ENCODE measurements at places on chromosomes 1 and 21. TPM values are rescaled to one million over a fixed set of nuclear protein-coding genes. Genes with fewer than 3 reads are reported as not detected.

DNA sequence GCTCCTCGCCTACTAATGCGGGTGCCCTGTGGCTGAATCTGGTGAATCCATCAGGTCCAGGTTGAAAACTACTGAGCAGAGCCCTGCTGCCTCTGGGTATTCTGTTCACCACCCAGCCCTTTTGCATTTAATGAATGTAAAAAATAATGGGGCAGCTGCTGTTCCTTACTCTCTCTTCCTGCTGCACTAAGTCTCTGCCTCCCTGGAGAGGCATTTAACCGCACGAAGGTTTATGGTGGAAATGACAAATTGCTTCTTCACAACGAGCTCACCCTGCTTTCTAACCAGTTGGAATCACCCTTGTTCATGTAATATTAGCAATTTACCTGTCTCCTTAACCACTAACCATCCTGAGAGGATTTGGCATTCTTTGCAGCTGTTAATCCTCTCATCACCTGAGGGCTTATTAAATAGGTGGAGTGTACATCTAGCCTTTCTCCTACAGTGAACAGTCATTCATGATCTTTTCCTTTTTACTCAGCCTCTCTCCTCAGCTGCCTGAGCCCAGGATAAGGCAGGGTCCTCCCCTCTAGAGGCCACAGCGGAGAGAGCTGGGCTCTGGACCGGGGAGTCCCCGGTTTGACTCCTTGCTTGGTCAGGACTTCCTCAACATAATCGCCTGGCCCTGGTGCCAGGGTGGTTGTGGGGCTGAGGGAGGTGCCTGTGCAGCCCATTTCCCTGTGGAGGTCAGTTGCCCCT is 97.6 kb downstream of the NOS1AP start:
- no peak for DNase-seq

DNA sequence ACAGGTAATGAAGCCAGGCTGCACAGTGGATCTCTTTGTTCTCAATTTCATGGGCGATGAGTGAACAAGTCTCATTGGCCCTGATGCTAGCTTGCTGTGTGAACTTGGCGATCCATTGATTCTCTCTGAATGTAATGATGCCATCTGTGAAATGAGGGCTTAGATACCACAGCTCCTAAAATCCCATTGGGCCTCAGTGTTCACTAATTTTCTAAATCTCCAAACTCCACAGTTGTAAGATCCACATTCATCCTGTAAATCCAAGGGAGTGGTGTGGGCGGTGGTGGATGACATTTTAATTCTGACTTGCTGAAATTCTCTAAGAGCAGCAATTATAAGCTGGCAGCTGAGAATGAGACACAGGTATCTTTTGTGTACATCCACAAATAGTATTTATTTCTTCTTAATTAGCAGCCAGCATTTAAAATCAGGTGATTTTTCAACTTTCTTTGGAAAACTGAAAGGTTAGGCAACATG is 9.6 kb upstream of the ACTL8 start:
- no peak for DNase-seq

GRCh38 chr1:220892997-220893700 is 13.9 kb downstream of the HLX start:
- DNase-seq: no peak

- no peak for DNase-seq
Measured at GRCh38 chr21:44083631-44084291, 23.4 kb upstream of the PWP2 start.

Gene CA6
- not detected for total RNA-seq

GRCh38 chr1:76929136-76929535 is 61.9 kb downstream of the ST6GALNAC5 start:
- no peak for DNase-seq

- no peak for DNase-seq
Measured at GRCh38 chr1:7726623-7727022, 44.5 kb upstream of the VAMP3 start.

Gene TIAM1
- total RNA-seq: 1.0 TPM
